ENCODE measurements at places on chromosomes 3 and 15.

DNA sequence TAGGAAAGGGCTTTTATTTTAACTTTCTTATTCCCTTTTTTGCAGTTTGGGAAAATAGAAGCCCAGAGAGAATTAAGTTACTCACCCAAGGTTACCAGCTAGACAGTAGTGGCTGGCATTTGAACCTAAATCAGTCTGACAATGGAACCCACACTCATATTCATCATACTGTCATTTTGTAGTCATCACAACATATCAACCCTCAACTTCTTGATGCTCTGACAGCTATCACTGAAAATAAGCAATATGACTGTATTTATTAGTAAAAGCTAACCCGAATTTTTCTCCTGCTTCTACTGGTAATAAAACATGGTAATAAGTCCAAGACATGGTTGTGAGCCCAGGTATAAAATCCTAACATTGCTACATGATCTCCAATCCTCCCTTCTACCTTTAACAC lies 585.8 kb upstream of the UBE2E2 start:
- no peak for DNase-seq

DNA sequence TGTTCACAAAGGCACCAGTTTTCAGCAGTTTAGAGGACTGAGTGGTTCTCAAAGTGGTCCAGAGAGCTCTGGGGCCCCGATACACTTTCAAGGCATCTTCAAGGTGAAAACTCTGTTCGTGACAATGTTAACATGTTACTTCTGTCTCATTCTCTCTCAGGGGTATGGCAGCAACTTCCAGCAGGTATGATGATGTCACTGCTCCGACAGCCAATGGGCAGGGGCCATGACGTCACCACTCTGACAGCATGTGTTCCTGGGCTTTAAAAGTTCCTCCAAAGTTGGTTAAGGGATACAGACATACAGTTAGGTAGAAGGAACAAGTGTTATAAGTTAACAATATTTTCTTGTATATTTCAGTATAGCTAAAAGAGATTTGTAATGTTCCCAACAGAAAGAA lies 87.9 kb downstream of the KLF15 start:
- DNase-seq, result no peak

DNA sequence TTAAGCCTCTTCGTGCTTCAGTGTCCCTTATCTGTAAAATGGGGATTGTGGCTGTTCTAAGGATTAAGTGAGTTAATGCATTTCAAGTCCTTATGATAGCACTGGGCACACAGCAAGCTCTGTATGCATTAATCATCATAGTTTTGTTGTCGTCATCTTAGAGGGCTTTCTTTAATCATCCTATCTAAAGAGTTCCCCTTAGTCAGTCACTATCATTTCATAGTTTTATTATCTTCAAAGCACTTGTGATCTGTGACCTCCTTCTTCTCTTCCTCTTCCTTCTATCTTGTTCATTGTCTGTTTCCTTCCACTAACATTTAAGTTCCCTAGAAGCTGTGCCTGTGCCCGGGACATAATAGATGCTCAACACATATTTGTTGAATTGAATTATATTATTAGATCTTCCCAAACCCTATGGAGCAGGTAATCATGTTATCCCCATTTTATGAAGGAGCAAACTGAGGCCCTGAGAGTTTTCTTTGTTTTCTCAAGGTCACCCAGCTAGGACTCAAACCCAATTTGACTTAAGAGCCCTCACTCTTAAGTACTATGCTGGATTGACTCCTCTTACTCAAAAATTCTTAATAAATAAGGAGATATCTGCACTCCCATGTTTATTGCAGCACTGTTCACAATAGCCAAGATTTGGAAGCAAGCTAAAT lies 24.1 kb downstream of the DUOX2 start:
- no peak for DNase-seq

DNA sequence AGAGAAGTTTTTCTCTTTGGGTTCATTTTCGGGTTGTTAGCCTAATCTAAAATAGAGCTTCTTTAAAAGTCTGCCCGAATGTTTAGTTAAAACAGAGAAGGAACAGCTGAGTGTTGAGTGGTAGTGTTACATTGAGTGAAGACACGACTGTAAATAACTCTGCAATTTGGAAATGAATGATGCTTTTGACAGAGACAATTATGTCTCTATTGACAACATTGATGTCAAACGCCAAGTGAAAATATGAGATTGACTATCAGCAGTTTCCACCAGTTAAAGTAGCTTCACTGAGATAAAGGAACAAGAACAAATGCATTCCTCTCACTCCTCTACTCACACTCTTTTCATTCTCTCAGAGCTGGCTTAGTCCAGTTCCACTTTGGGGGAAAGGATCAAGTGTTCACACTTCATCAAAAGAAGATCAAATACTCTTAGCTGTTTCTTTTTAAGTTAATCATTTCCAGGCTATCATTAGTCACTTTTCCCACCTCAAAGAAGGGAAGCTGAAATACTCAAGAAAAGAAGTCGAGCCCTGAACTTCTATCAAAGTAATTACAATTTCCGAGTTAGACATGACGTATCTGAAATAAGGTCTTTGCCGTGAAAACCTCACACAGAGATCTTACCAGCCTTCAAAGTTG lies 399.1 kb upstream of the DPH6 start:
- DNase-seq, result no peak

GRCh38 chr3:138898301-138898700 lies 48.6 kb downstream of the FOXL2 start:
- no peak for DNase-seq

DNA sequence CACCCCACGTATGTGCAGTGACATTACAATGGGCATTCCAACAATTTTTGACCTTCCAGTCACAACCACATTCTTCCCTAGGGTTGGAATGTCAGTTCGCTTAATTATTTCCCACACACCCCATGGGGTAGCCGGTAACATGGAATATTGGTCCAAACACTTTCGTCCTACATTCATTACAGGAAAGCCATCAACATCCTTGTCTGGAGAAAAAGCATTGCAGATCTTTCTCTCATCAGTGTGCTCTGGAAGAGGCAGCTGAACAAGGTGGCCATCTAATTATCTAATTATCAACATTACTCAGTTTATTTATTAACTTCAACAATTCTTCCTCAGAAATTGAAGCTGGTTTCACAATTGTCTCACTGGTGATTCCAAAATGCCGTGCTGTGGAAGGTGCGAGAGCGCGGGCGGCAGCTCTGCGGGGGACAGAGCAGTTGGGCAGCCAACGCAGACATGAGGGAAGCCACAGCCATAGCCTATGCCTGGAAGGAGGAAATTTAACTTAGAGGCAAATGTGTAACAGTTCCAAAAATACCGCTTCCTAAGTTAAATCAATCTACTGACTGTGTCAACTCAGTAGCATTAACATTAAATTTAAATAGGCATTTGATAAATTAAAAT lies 1158.9 kb upstream of the EPHA6 start:
- DNase-seq, result no peak

GRCh38 chr15:90637693-90638092 lies 79.5 kb upstream of the BLM start:
- DNase-seq, result no peak

- no peak for DNase-seq
Observed at GRCh38 chr3:69142090-69142489, 19.7 kb upstream of the LMOD3 start.

- no peak for DNase-seq
Observed at GRCh38 chr3:58991026-58991425, 58.8 kb downstream of the CFAP20DC start.

- no peak for DNase-seq
Observed at GRCh38 chr3:100338911-100339310, 4.4 kb downstream of the NIT2 start.

GRCh38 chr3:36900474-36901443 lies 44.1 kb downstream of the TRANK1 start:
- no peak for DNase-seq

- no peak for DNase-seq
Observed at GRCh38 chr3:169496402-169496801, 167.1 kb downstream of the MECOM start.

DNA sequence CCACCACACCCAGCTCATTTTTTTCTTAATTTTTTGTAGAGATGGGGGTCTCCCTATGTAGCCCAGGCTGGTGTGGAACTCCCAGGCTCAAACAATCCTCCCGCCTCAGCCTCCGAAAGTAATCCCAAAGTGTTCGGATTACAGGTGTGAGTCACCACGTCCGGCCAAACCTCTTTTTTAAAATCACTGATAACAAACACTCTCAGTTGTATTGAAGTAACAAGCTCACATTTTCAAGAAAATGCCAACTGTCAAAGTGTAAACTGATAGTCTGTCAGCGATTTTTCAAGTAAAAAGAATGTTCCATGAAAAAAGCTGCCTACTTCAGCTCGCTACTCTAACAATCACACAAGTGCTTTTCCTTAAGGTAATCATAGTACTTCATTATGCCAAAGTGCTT lies 33.4 kb downstream of the UBXN7 start:
- no peak for DNase-seq

GRCh38 chr15:38197553-38197952 lies 55.1 kb upstream of the SPRED1 start:
- DNase-seq, result no peak

- no peak for DNase-seq
Observed at GRCh38 chr3:81788044-81788443, 26.6 kb upstream of the GBE1 start.

DNA sequence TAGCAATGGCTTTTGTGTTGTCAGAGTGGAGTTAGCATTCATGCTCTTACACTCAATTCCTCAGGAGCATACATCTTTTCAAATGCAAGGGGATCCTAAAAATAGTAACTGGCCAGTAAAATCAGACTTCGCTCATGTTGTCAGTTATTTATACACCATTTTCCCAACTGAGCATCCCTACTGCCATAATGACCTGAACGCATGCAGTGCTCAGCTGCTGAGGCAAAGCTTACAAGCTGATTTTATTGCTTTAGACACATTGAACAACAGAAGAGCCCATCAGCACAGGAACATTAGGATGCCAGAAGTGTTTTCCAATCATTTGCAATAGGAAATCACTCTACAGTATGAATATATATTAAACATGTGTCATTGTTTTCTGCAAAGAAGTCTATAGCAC lies 689.7 kb upstream of the BCHE start:
- no peak for DNase-seq

- no peak for DNase-seq
Observed at GRCh38 chr3:117562000-117562399, 852.4 kb downstream of the TUSC7 start.

GRCh38 chr3:43526956-43527355 lies 94.9 kb downstream of the ANO10 start:
- no peak for DNase-seq

- DNase-seq, result no peak
Observed at GRCh38 chr3:158839966-158840365, 38.1 kb downstream of the MFSD1 start.

GRCh38 chr15:98439523-98439942 lies 208.8 kb upstream of the IGF1R start:
- no peak for DNase-seq

- no peak for DNase-seq
Observed at GRCh38 chr3:77947671-77948070, 907.8 kb downstream of the ROBO2 start.

- DNase-seq, result no peak
Observed at GRCh38 chr3:23183731-23184130, 19.4 kb upstream of the UBE2E2 start.

DNA sequence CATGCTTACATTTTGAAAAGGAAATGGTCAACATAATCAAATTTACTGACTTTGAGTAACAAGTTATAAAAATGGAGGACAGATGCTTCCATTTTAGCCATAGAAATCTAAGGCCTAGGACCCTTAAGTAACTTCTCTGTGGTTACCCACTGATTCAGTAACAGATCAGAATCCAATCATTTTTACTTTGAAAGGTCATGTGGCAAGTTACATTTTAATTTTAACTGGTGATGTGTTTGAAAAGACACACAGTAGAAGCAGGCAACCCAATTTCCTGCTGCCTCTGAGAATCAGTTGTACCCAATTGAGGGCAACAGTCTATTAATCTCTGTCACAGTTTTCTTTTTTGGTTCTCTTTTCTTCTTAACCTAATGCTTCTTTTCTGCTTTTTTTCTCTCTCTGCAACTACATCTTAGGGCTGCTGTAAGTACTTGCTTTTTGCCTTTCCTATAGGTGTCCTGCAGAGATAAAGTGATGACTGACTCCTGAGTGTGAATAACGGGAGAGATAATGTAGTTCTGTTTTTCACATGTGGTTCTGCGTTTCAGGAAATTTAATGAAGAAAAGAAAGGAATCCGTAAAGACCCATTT lies 3.3 kb downstream of the ZWILCH start:
- no peak for DNase-seq

- DNase-seq, result no peak
Observed at GRCh38 chr3:136954980-136955780, 2.6 kb upstream of the IL20RB start.

DNA sequence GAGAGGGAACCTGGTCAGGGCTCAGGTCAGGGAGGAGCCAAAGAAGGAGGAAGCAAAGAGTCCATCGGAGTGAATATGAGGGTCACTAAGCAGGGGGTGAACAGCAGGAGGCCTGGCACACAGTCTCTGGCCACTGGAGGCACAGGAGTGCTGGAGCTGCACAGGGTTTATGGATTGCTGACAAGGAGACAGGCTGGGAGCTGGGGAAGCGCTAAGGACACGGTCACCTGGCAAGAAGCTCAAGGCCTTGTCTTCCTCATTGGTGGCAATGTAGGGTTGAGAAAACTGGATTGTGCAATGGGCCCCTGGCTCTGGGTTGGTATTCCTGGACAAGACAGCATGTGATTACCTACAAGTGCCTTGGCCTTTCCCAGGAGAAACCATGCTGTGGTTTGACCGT lies 5.8 kb upstream of the CAMP start:
- DNase-seq, result no peak

- DNase-seq, result no peak
Observed at GRCh38 chr15:98896002-98896721, 111.4 kb downstream of the PGPEP1L start.

DNA sequence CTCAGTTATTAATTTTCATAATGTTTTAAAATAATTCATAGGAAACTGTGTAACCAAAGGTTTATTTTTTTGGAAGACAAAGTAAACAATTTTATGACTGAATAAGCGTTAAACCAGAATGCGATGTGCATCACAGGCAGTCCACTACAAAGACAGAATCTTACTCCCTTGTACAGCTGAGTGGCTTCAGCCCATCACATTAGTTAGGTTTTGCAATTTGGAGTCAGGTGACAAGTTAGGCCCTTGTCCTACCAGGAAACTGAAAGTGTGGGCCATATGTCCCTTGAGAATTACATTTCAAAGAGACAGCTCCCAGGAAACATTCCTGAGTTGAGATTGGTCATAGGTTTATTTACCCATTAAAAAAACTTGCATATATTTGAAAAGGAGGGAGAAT lies 156.3 kb downstream of the MEX3B start:
- DNase-seq, result no peak

- no peak for DNase-seq
Observed at GRCh38 chr3:88462230-88462629, 312.5 kb downstream of the C3orf38 start.

DNA sequence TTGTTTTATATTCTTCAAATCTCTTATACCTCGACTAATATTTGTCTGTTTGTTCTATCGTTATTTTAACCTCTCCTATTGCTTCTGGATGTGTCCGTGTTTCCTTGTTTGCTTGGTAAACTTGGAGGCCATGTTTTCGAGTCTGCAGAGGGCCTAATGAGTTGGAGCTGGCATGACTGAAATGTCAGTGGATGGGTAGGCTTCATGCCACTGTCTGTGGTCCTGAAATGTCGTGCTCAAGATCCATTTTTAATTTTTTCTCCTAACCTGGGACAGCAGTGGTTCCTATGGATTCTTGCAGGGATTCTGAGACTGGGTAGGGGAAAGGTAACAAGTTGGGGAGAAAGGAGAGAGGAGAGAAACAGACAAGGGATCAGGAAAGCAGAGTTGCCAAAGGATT lies 18.8 kb upstream of the GASK1A start:
- no peak for DNase-seq

GRCh38 chr15:23370578-23370977 lies 16.0 kb downstream of the GOLGA8S start:
- DNase-seq, result no peak

GRCh38 chr3:177904621-177905020 lies 631.6 kb upstream of the KCNMB2 start:
- no peak for DNase-seq
